ENCODE measurements at places on chromosomes 2 and 18.

- no peak for DNase-seq
Measured at GRCh38 chr2:108325756-108326155, 37.1 kb downstream of the SULT1C2 start.

- DNase-seq, result no peak
Measured at GRCh38 chr2:121705958-121706357, 30.7 kb downstream of the NIFK start.

DNA sequence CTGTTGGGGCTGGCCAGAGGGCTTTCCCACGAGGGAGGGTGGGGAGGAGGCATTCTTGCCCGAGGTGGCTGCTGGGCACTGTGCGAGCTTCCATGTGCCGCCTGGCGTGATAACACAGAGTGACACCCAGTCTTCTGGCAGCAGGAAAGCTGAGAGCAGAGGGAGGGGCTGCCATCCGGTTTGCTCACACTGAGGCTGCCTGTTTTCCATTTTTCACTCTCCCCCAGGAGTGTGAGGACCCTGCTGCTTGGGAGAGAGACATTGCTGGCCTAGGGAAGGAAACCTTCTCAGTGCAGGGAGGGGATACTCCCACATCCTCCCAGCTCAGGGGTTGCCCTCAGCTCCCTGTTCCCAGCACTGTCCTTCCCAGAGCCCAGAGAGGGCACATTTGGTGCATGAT lies 73.1 kb downstream of the INHBB start:
- no peak for DNase-seq

DNA sequence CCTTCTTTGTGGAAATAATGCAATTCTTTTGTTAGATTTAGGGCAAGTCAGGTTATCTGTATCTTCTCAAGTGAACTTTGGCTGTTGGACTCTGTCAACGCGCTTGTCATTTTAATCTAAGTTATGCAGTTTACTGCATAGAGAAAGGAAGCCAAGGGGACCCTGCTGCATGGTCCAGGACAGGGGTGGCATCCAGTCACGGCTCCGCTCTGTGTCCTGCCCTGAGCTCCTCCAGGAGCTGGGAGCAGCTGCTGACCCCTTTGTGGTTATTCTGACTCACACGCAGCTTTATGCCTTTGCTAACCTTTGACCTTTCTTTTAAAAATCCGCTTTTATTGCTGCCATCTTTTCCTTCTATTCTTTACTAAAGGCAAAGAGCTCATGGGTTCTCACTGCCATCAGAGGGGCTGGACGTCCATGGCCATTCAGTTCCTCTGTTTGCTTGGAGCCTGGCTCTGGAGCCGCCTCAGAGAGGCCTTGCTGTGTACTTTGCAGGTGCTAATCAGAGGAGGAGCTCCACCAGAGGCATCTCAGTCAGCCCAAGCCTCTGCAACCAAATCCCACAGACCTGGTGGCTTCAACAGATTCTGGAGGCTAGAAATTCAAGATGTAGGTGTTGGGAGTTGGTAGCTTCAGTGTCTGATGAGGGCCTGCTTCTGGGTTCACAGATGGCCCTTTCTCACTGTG lies 39.3 kb downstream of the SNTG2 start:
- no peak for DNase-seq

GRCh38 chr2:62147610-62148301 lies 48.2 kb upstream of the B3GNT2 start:
- DNase-seq, result no peak

GRCh38 chr18:50135903-50136302 lies 59.0 kb downstream of the MYO5B start:
- no peak for DNase-seq

DNA sequence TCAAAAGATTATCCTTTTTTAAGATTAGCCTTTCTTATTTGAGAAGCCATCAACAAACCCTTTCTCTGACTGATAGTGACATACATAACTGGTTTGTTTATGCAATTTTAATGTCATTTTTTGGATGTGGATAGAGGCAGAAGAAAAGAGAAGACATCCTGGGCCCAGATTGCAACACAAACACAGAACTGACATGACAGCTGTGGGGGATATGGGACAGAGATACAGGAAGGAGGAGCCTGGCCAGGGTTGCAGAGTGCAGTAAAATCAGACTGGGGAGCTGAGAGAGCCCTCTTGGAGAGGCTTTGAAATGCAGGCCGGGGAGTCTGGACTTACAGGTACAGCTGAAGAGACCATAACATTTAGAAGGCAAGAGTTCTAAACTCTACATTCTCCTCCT lies 65.1 kb downstream of the SIGLEC15 start:
- no peak for DNase-seq

- DNase-seq, result no peak
Measured at GRCh38 chr2:38390947-38391346, 13.9 kb upstream of the ATL2 start.

DNA sequence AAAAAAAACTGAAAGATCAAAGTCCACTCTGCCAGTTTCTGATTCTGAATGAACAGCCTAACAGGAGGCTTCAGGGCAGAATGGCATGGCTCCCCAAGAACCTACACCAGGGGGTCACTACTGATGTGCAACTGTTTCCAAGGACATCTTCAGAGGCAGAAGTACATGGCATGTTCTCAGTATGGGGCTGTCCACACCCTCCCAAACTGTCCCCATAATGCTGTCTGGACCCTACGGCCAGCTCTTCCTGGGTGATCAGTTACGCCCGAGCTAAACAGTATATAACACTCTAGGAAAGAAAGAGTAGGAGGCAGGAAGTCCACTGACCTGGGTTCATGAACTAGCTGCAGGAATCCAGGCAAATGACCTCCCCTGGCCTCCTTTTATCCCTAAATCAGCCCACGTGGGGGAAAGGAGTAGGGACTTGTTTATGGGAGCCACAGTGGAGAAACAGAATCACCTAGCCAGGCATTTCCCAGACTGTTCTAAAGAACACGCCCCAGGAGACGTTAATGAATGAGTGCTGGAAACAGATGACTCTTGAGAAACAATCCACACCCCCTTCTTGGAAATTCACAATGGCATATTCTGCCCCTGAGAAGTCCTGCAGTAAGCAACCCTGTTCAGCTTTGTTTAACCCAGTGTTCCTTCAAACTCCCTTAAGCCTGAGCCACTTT lies 2.5 kb downstream of the TMBIM1 start:
- no peak for DNase-seq

Measured in stimulated activated CD4-positive, alpha-beta T cell treated with anti-CD3 and anti-CD28 coated beads, Interleukin-1b, Interleukin-23, amount 100 ng/mL, for 24 hours (primary cell).